Activated CD4-positive, alpha-beta T cell treated with anti-CD3 and anti-CD28 coated beads, Interleukin-2, amount 10 ng/mL, durations not matched to agents 7 days and 5 days (primary cell): ENCODE measurements at places on chromosomes 5 and 9.

- DNase-seq, result no peak
Measured at GRCh38 chr5:56335212-56335611, 102.1 kb upstream of the ANKRD55 start.

- DNase-seq, result no peak
Measured at GRCh38 chr9:129275626-129276247, 97.7 kb upstream of the IER5L start.

- no peak for DNase-seq
Measured at GRCh38 chr5:11452852-11453251, 451.4 kb downstream of the CTNND2 start.

GRCh38 chr9:104984948-104985347, 57.0 kb upstream of the ABCA1 start:
- DNase-seq, result no peak

GRCh38 chr9:34211395-34211794, 32.6 kb downstream of the UBAP1 start:
- no peak for DNase-seq

- no peak for DNase-seq
Measured at GRCh38 chr5:168269937-168270330, 21.5 kb upstream of the WWC1 start.

- no peak for DNase-seq
Measured at GRCh38 chr5:83197326-83197967, 120.1 kb downstream of the XRCC4 start.

- no peak for DNase-seq
Measured at GRCh38 chr9:128276574-128277270, 646 bp downstream of the SWI5 start.

DNA sequence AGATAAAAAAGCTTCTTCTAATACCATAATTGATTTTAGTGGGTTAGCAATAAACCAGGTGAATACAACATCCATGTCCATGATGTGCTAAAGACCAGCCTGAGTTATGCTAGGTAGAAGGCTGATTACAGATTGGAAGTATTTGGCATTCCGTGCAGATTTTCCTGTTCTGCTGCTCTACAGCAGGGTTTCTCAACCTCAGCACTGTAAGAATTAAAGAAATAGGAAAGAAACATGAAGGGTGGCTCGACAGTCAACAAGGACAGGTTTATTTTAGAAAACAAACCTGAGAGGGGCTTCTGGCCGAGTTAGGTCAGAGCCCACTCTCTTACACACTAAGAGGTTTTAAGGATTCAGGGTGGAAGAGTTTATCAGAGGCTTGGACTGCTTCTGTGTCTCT, 42.3 kb downstream of the ZFAND5 start:
- no peak for DNase-seq

DNA sequence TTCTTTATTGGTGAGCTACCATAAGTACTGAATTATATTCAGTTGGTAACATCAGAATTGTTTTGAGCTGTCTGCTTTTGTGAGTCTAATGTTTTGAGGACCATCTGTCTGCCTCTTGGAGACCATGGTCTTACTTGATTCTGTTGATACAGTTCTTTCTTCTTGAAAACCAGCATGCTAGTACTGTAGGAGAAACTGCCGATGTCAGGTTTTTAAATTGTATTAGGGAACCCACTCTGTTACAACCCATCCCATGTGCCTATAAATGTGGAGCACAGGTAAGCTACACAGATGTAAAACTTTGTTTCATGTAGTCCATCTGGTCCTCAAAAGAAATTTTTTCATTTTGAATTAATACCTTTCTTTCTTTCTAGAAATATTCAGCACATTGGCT, 103.4 kb upstream of the DMRTA1 start:
- no peak for DNase-seq

GRCh38 chr5:94903726-94904125, 285.3 kb downstream of the SLF1 start:
- DNase-seq, result no peak

DNA sequence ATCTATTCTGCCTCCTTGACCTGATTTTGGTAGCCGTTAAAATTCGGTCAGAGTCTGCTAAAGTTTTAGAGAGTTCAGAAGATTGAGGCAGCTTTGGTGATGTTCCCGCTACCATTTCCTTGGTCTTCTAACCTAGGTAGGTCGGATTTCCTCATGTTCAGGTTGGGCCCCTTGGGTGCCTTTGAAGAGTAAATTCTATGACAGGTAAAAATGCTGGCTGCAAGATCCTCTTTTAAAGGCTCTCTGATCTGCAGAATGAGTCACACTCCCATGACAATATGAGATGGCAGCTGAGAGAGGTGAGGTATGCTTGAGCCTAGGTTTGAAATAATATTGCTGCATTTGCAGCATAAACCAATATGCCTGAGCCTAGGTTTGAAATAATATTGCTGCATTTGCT, 198.9 kb downstream of the TSSK1B start:
- no peak for DNase-seq

DNA sequence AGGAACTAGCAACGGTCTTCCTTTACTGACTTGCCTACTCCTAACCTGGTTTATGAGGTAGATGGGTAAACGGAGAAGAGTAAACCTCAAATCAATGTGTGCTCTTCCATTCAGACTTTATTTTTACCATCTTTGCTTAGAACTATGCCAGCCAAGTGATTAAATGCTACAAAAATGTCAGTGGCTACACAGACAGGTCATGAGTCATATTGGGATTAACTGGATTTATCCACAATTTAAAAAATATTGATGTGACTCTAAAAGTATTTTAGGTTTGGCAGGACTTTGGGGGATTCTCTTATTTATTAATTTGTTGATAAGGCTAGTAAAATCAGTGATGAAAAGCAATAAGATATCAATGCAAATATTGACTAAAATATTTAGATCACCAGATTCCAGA, 275.0 kb downstream of the PLK2 start:
- no peak for DNase-seq

DNA sequence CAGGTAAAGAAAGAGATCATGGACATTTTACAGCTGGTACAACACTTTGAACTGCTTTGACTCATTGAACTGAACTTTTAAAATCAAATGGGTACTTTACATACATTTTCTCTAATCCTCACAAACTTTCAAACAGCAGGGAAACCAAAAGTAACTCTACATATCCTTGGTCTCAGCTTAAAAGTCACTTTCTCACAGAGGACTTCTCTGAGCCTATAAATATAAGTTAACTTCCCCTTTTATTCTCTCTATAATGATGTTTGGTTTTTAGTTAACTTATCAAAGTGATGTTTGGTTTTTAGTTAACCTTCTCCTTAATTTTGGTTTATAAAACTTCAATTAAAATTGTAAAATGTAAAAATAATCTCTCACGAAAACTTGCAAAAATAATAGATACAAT, 209.8 kb downstream of the MCTP1 start:
- no peak for DNase-seq

GRCh38 chr5:113057557-113057984, 81.0 kb downstream of the DCP2 start:
- no peak for DNase-seq

DNA sequence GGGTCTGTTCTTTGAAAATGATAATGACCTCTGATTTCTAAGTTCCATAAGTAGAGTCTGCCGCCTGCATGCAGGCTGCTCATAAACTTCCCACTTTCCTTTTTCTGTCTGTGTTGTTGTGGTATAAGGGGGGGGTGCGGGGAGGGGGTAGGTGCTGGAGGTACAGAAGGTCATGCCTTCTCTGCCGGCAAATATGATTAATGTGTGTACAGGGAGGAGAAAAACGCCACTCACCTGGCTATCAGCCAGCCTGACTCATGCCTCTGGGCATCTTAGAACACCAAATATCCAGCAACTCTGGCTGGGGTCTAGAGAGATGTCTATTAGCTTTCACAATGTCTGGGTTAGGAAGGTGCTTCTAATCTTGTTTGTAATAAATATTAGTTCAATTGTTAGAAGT, 128.3 kb downstream of the EFNA5 start:
- DNase-seq, result no peak

- no peak for DNase-seq
Measured at GRCh38 chr5:75235711-75236110, 967 bp downstream of the ANKRD31 start.

DNA sequence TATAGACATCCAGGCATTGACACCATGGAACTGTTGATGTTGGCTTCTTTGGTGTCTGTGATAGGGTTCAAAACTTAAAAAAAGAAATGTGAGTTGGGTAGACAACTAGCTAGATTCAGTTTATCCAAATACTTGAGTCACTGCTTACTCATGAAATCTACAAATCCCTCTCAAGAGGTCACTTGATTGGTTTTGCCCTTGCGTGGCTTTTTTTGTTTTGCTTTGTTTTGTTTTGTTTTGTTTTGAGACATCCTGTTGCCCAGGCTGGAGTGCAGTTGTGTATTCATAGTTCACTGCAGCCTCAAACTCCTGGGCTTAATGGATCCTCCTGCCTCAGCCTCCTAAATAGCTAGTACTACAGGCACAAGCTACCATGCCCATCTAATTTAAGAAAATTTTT, 10.5 kb upstream of the ENTREP1 start:
- no peak for DNase-seq

DNA sequence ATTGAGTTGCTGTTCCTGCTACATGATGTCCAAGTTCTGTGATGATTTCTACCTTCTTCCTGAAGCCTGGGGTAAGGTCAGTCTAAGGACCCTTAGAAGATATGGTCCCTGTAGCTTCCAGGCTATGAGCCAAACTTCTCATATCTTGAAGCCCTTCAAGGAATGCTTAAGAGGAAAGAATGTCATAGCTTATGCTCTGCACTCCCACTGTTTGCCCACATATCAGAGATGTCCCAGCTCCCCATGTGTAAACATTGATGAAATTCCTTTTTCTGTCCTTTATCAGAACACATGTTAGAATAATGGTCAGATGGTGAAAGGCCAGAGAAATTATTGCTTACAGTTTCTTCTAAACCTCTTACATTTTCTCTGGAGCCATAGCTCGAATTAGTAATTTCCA, 41.4 kb upstream of the RUSC2 start:
- no peak for DNase-seq

GRCh38 chr5:112822456-112822855, 38.6 kb upstream of the SRP19 start:
- DNase-seq, result no peak

DNA sequence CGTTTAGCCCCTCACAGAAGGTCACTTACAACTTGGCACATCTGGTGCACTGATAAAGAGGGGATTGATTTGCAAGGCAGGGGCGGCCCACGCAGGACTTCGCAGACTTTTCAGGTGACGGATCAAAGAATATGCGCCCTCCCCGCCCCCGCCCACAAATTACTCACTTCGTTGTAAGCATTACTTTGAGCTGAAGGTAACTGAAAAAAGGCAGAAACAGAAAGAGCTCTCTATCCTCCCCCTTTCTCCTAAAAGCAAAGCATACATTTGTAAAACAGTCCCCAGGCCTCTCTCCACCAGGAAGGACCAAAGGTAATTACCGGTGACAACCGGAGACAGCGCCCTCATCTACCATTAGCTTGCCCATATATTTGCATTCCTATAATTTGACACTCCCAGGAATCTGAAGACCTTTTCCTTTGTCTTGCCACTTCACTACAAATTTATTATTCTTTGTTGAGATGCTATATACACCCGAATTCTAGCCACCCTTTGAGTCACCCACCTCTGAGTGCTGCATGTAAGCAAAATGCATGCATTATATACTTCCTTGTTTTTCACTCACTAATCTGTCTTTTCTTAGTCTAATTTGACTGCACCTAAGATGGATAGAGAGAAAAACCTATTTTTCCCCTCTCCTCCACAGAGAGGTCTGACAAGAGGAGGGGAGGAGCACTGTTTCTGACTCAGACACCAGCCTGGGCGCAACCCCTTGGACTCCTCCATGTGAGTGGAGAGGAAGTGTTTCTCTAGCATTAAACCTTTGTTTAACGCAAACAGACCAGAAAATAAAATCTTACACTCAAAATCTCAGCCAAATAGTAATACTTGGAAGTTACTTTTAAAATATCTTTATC, 74.7 kb upstream of the SPIN1 start:
- no peak for DNase-seq

DNA sequence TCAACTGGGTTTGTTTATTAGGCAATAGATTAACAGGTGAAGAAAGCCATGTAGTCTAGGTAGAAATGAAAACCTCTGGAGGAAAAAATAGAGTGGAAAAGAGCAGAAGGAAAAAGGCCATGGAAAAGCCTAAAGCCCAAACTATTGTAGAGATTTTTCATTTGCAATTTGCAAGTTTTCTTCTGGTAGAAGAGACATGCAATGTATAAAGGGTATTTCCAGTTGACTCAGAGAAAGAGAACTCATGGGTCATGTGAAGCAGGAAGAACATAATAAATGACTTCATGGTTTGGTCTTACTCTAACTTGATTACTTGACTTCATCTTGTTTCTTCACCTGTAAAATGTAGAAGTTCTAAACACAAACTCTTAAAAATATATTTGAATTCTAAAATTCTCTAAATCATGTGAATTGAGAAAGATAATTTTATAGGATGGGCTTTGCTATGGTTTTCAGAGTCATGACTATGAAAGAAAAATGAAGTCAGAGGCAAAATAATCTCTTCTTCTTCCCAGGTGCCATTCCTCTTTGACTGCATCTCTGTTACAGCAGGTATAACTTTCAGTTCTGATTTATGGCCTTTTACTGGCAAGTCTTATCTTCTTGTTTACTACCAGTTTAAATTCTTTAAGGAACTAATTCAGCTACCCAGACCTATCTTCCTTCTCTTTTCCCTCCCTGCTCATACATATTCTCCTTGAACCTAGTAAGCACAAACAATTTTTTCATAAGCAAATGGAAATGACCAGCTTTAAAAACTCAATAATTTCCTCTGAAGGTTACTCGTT, 47.7 kb upstream of the TMC1 start:
- no peak for DNase-seq

- DNase-seq, result no peak
Measured at GRCh38 chr5:83764101-83764500, 43.4 kb upstream of the HAPLN1 start.

DNA sequence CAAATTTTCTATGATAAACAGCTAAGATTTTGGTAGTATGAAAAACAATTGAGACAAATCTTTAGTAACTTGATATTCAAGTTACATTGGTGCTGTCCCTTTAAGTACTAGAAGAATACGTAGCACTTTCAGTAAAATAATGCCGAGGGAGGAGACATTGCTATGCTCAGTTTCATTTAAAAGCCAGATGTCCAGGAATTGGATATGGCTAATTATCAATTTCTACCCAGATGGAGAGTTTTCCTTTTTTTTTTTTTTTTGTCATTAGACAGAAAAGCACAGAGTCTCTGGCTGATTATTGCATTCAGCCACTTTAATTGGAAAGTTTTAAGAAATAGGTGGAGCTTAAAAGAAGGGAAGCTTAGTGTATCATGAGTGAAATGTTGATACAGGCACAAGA, 40.4 kb upstream of the APC start:
- DNase-seq, result no peak

- DNase-seq, result no peak
Measured at GRCh38 chr5:29001666-29002065, 1963.3 kb upstream of the CDH9 start.

DNA sequence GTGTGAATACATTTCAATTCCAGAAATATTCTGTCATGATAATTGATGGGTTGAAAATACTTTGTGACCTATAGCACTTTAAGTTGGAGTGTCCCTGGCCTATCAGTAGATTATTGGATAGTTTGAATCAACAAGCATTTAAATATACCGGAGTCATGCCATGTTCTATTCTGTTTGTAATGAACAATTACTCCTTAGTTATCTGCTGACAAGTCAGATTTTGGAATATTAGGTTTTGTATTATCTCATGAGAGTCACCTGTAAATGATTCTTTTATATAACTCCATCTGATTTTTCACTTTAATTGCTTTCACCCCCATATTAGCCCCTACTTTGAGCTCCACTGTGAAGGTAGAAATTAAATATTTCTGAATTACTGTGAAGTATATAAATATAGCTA, 92.5 kb upstream of the SH3GL2 start:
- no peak for DNase-seq
